AG08395 (cell line): ENCODE measurements at places on chromosomes 1 and 21.

GRCh38 chr1:116580446-116581322 lies 9.9 kb upstream of the CD58 start:
- peak; percentile 52 for DNase-seq

GRCh38 chr1:210692796-210693195 lies 364.1 kb downstream of the HHAT start:
- DNase-seq = no peak

DNA sequence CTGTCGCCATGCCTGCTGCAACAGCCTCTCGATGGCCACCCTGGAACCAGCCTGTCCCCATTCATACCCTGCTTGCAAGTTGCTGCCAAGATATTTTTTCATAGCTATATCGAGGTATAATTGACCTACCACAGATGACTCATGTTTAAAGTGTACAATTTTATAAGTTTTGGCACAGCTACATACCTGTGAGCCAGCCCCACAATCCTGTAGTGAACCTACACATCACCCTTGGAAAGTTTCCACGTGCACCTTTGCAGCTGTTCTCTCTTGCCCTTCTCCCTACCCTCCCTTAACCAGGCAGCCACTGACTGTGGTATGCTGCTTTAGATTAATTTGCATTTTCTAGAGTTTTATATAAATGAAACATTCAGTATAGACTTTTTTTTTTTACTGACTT lies 23.0 kb upstream of the KCNJ6 start:
- no peak for DNase-seq

DNA sequence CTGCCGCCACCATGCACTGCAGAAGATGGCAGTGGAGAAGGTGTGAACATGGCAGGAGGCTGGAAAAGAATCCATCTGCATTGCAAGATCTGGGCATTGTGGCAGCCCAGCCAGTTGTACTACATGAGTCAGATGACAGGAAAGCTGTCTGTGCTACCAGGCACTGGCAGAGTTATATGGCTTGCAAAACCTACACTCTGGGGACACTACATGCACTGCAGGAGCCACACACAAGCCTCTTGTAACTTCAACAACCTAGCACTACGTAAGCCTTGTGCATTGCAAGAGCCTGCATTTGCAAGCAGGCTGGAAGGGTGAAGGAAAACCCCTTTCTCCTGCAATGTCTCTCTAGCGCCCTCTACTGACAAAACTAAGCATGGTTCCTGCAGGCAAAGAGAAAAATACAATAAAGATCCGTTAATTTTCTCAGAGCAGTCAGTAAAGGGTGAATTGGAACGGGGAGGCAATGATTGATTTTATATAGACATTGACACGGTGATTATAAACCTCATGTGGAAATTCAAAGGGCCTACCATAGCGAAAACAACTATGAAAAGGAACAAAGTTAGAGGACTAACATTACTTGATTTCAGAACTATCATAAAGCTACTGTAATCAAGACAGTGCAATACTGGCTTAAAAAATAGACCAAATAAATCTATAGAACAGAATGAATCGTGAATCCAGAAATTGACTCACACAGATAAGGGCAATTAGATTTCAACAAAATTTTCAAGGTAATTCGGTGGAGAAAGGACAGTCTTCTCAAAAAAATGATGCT lies 26.2 kb upstream of the DYNLT5 start:
- peak; percentile 56 for DNase-seq

- no peak for DNase-seq
Observed at GRCh38 chr1:174008269-174008668, 13.9 kb downstream of the RC3H1 start.

DNA sequence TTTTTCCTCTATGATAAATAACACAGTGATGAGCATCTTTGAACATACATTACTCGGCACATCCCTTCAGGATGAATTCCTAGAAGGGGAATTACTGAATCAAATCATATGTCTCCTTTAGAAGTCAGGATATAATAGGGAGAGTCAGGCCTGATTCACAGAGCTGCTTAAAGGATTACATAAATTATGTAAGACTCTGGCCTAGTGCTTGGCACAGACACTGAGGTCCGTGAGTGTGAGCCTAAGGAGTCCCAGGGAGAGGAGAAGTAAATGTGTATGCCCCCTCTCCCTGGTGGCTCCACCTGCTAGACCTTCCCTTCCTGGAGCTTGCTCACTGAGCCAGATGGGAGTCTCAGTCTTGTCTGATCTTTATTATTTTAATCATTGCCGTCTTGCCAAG lies 8.6 kb upstream of the FOXE3 start:
- DNase-seq = no peak

DNA sequence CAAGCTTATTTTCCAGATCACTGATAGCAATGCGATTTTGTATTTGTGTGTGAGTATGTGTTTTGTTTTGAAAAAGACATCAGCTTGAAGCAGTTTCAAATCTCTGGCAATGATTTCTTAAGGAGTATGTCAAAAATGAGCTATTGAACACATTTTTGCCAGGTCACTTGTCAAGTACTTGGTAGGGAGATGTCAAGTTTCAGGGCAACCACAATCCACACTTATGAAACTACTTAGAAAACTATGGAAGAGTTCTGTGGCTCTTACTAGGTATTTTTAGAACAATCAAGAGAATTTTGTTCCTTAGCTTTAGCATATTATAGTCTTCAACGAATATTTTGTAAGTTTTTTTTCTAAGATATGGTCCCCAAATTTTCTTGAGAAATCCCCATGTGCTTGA lies 318.8 kb upstream of the ZRANB2 start:
- DNase-seq = no peak

DNA sequence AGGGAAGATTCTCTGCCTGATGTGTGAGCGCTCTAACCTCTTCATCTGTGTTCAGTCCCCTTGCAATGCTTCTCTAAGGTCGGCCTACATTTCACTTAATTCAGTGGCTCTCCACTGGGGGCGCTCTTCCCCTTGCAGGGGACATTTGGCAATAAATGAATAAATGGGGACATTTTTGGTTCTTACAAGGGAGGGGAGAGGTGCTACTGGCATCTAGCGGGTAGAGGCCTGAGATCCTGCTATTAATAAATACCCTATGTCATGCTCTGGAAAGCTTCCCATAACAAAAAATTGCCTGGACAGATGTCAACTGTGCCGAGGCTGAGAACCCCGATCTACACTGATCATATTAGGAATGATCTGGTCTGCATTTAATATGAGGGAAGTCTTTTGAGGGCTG lies 25.9 kb upstream of the DNAJC11 start:
- DNase-seq = peak; percentile 62

DNA sequence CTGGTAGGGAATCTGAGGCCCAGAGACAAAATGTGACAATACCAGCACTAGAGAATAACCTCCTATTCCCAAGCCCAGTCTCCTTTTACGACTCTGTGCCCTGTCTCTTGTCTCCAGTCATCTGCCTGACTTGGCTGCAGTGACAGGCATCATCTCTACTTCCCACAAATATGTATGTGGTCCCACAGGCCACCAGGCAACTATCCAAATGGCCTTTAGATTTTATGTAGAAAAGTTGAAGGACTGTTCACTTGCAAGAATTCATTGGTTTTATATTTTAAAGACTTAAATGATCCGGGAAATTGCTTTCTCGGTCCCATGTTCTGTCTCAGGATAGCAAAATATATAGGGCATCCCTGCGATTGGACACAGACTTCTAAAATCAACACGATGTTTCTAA lies 11.6 kb downstream of the KRTAP24-1 start:
- no peak for DNase-seq

DNA sequence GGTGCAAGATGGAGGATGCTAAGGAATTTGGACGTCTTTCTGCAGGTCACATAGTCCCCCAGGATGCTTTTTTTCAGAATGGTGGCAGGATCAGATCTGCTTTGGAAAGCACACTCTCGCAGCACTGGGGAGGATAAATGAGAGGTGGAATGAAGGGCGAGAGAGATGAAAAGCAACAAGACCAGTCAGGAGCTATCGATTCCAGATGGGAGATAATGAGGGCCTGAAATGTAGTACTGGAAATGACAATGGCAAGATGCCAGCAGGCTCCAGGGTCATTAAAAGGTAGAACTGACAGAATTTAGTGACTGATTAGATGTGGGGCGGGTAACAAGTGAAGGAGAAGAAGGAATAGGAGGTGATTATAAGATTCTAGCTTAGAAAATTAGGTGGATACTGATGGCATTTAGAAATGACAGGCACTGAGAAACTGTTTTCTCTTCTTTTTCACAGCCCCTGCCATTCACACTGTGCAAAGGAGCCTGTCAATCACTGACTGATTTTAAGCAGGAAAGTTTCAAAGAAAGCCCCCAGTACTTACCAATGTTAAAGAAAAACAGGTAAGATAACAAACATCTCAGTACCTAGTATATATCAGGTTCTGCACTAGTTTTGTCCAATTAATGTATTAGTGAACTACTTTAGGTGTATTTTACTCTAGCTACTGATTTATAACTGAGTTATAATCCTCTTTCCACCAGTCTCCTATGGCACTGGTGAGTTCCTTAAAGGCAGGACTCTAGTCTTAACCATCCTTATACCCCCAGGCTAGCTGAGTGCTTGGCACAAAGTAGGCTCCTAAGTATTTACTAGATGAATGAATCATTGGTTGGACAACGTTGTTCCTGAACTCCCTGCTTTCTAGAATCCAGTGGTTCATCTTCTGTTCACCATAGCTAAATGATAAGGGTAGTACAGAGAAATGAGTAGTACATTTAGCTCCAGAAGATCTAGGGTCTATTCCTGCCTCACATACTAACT lies 9.2 kb downstream of the PIGM start:
- DNase-seq = no peak

DNA sequence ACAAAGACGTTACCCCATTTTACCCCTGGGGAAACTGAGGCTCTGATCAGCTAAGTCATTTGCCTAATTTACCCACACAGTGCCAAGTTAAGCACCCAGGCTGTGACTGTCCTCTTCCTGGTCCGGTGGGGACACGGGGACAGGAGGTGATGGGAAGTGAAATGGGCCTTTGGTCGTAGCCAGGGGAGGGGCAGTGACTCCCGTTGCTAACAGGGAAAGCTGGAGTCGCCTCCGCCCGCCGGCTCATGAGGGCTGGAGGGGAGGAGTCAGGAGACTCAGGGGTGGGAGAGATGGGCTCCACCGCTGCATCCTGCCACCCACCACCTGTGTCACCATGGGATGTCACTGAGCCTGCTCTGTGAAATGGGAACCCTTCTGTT lies 139.3 kb downstream of the PGBD5 start:
- DNase-seq = no peak

DNA sequence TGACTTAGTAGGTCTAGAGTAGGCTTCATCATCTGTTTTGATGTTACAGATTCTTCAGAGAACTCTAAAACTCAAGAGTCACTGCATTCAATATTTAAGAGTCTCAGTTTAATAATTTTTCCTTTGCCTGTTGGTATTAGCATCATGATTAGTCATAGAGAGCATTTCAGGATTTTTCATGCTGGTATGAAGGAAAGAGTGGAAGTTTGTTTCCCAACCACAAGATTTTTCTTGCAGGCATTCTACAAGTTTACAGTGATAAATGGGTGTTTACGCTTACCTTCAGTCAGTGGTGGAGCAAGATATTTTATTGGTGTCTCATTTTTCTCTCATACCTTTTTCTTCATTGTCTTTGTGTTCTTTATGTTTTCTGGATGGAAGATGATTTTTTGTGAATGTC lies 58.4 kb upstream of the MYOCOS start:
- peak; percentile 28 for DNase-seq

GRCh38 chr1:223180731-223181321 lies 37.8 kb upstream of the TLR5 start:
- peak; percentile 58 for DNase-seq

DNA sequence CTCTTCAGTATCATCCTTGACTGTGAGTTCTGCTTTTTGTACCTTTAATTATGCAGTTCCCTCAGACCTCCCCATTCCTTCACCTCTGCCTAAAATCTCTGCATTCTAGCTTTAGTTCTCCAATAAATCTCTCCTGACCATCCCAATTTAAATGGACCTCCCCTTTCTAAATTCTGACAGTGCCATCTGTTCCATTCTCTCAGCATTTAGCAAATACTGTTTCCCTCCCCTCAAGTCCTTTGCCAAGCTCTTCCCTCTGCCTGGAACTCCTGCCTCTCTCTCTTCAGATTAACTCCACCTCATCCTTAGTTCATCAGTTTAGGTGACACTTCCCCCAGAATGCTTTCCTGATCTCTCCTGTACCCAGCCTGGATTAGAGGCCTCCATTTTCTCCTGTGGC lies 54.0 kb upstream of the JUN start:
- DNase-seq = no peak

- no peak for DNase-seq
Observed at GRCh38 chr1:235161685-235162327, 756 bp upstream of the RBM34 start.

GRCh38 chr1:79264975-79265818 lies 258.7 kb upstream of the ADGRL4 start:
- DNase-seq = no peak

DNA sequence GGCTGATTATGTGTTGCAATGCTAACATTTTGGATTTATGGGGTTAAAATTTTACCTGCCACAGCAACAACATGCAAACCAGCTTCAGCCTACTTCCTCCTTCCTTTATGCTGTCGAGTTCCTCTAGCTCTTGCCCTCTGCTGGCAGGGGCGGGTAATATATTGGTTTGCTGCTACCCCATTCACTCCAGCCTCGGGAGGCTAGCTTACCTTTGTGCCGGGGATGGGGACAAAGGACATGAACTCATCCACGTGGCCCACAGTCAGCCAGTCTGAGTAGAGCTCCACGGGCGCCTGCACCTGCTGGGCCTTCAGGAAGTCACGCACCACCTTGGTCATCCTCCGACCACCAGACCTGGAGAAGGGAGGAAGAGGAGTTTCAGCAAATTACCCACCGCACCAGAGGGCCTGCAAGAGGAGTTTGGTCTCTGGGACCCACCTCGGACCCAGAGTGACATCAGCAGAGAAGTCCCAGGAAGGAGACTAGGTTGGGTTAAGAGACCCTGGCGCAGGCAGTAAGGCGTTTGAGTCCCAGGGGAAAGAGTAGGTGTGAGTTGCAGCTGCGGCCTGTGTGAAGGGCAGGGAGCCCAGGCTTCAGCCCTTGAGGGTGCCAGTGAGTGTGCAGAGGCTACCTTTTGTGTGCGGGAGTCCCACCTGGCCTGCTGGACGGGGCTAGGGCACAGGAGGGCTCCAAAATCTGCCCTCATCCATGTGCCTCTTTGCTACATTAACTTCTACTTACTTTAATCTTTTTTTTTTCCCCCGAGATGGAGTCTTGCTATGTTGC lies 21.8 kb upstream of the SDHB start:
- DNase-seq = peak; percentile 30

DNA sequence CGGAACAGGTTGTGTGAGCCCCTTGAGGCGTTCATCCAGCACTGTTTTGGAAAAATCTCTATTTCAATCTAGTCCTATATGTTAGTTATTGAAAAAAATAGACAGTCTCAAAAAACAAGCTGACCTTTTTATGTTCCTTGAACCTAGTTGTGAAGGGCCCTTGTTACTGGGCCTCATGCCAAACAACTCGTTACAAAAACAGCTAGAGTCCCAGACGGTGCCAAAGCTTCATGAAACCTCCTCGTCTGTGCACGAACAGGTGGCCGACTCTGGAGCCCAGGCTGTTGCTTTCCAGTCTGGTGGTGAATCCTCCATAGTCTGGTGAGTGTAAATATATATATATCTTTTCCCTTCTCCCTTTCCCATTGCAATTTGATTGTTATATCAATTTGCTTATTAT lies at the start of gene CHIA:
CHIA (plus strand) TSS at position 222 of the 400 bp plus-strand sequence. CDS start 19,617 bp downstream, outside the sequence.
- no peak for DNase-seq

GRCh38 chr1:189596197-189596596 lies 881.5 kb downstream of the BRINP3 start:
- DNase-seq = no peak

- no peak for DNase-seq
Observed at GRCh38 chr1:59688976-59689375, 125.8 kb upstream of the HOOK1 start.
